ENCODE measurements at places on chromosomes 12 and 14. TPM values are rescaled to one million over a fixed set of nuclear protein-coding genes. Genes with fewer than 3 reads are reported as not detected.

Gene RAPGEF3
- 4.7 TPM for total RNA-seq

Gene GLIPR1L1
- not detected for total RNA-seq

Gene CCDC85C
- total RNA-seq: 7.4 TPM

Gene NFATC4
- not detected for total RNA-seq

Gene NKX2-8
- not detected for total RNA-seq

Gene GPR162
- 0.29 TPM for total RNA-seq

Gene NTF3
- total RNA-seq: not detected

Gene GDF3
- not detected for total RNA-seq

Gene PTGER2
- total RNA-seq: 67.9 TPM

Gene LRRK2
- total RNA-seq: not detected

Gene FGD4
- 0.51 TPM for total RNA-seq

Gene CISTR
- not detected for total RNA-seq

Gene CLEC1B
- not detected for total RNA-seq

Gene SLC5A8
- total RNA-seq: not detected

Gene RNASE3
- total RNA-seq: not detected

Gene IRAK3
- 3.2 TPM for total RNA-seq

Gene GNG2
- total RNA-seq: 126 TPM

Gene ARHGAP9
- total RNA-seq: 102 TPM

Gene CIROP
- total RNA-seq: not detected

Gene DUSP6
- total RNA-seq: 108 TPM

Gene ARHGEF40
- not detected for total RNA-seq

Gene MGAT2
- 57.5 TPM for total RNA-seq

Gene ERP27
- total RNA-seq: 2.3 TPM

Gene GON7
- 15.7 TPM for total RNA-seq

Gene LRTM2
- not detected for total RNA-seq

Gene MANSC4
- total RNA-seq: not detected

Gene SIX4
- total RNA-seq: 1.1 TPM

Gene ADCY4
- 1.5 TPM for total RNA-seq

Gene TAS2R8
- total RNA-seq: not detected

Gene KRT82
- total RNA-seq: not detected

Gene SLCO1B1
- not detected for total RNA-seq

Gene A2M
- total RNA-seq: not detected

Gene SERPINA3
- total RNA-seq: not detected

Gene LPAR5
- 2.8 TPM for total RNA-seq

Gene ZNF385A
- total RNA-seq: 0.99 TPM

Gene BIN2
- 40.9 TPM for total RNA-seq

Gene GLT1D1
- 2.0 TPM for total RNA-seq

Gene DHRS4
- 18.4 TPM for total RNA-seq

Gene C12orf56
- 0.15 TPM for total RNA-seq

Gene ENDOU
- total RNA-seq: not detected

Gene SERPINA9
- not detected for total RNA-seq

Data from activated T-helper 1 cell treated with anti-CD3 and anti-CD28 coated beads, Interleukin-12 subunit alpha, Interleukin-12 subunit beta, Interleukin-2, Interleukin-4 antibody, amounts not matched to agents 30 ng/mL and 10 ng/mL and 1 ng/mL, durations not matched to agents 14 hours and 24 hours and 36 hours (primary cell).